PC-9 (cell line): ENCODE measurements at places on chromosomes 7 and 10. TPM values are rescaled to one million over a fixed set of nuclear protein-coding genes. Genes with fewer than 3 reads are reported as not detected.

- H3K4me1 ChIP-seq: no peaks in the 10 kb centered on the region
- DNase-seq: no peak
- H3K27me3 ChIP-seq: no peaks in the 10 kb centered on the region
- no peaks in the 10 kb centered on the region for H3K36me3 ChIP-seq
- H3K27ac ChIP-seq: no peak overlapping the region
These were observed 260.7 kb upstream of the PRKCQ start for GRCh38 chr10:6840766-6841165.

- H3K36me3 ChIP-seq: peaks cover 49% of the 10 kb centered on the region
- no peak for DNase-seq
- peaks cover 17% of the 10 kb centered on the region for H3K4me1 ChIP-seq
- H3K27me3 ChIP-seq: no peaks in the 10 kb centered on the region
These were observed 29.3 kb downstream of the TNS3 start for GRCh38 chr7:47552621-47553020.

GRCh38 chr7:64872351-64873154, 30.5 kb upstream of the ZNF273 start:
- no peak for DNase-seq
- no peak overlapping the region for H3K27ac ChIP-seq
- H3K4me1 ChIP-seq: no peaks in the 10 kb centered on the region
- H3K36me3 ChIP-seq: no peaks in the 10 kb centered on the region
- peaks cover 99% of the 10 kb centered on the region for H3K27me3 ChIP-seq

- H3K4me1 ChIP-seq: no peaks in the 10 kb centered on the region
- no peak overlapping the region for H3K27ac ChIP-seq
- H3K27me3 ChIP-seq: no peaks in the 10 kb centered on the region
- H3K4me3 ChIP-seq: no peak overlapping the region
These were observed 49.0 kb downstream of the WNT2 start for GRCh38 chr7:117273814-117274225.

- no peak for DNase-seq
- H3K4me1 ChIP-seq: no peaks in the 10 kb centered on the region
- H3K4me3 ChIP-seq: no peak overlapping the region
- no peaks in the 10 kb centered on the region for H3K27me3 ChIP-seq
- H3K36me3 ChIP-seq: no peaks in the 10 kb centered on the region
These were observed 6.1 kb upstream of the CYP26C1 start for GRCh38 chr10:93054486-93054885.

GRCh38 chr7:95592570-95592969, 3.7 kb downstream of the PDK4 start:
- peaks cover 13% of the 10 kb centered on the region for H3K4me1 ChIP-seq
- no peak overlapping the region for H3K4me3 ChIP-seq
- DNase-seq: no peak

DNA sequence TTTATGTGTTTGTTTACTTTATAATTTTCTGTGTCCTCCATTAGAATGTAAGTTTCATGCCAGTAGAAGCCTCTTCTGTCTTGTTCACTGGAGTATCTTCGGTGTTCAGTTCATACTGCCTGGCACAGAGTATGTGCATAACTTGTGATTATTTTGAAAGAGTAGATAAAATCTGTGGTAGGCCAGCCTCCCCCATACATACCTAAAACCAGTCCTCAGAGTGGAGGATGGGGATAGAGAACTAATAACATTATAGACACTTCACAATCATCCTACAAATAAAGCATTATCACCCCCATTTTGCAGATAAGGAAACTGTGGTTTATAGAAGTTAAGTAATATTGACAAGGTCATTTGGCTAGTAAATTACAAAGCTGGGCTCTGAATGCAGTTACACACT, 28.0 kb downstream of the VIM start:
- no peak overlapping the region for H3K27ac ChIP-seq
- no peaks in the 10 kb centered on the region for H3K27me3 ChIP-seq
- H3K36me3 ChIP-seq: no peaks in the 10 kb centered on the region
- DNase-seq: no peak

DNA sequence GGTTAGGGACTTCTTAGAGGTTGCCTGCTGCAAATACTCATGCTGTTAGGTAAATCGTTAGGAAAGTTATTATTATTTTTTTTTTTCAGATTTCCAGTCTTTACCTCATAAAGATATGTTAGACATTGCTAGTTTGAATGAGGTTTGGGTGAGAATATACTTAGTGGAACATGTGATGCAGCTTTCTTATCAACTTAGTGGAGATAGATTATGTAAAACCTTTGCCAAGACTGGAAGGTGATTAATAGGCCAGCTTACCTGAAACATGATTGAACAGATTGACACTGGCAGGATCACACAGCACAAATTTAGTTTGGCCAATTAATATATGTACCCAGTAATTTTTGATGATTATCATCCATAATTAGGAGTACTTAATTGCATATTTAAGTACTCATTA, 32.3 kb downstream of the ADD3 start:
- H3K36me3 ChIP-seq: no peaks in the 10 kb centered on the region
- no peak overlapping the region for H3K27ac ChIP-seq
- no peak overlapping the region for H3K4me3 ChIP-seq
- DNase-seq: no peak

DNA sequence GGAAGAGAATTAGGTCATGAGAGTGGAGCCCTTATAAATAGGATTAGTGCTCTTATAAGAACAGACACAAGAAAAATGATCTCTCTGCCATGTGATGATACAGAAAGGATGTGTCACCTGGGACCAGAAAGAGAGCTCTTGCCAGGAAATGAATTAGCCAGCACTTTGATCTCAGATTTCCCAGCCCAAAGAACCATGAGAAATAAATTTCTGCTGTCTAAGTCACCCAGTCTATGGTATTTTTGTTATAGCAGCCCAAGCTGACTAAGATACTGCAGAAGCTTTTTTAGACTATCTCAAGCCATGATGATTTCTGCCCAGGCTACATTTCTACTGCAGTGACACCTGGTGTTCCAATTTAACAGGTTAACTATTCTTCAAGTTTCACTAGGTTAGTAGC, 84.8 kb downstream of the RSU1 start:
- no peak overlapping the region for H3K27ac ChIP-seq
- H3K4me1 ChIP-seq: no peaks in the 10 kb centered on the region
- H3K36me3 ChIP-seq: no peaks in the 10 kb centered on the region
- no peaks in the 10 kb centered on the region for H3K27me3 ChIP-seq

DNA sequence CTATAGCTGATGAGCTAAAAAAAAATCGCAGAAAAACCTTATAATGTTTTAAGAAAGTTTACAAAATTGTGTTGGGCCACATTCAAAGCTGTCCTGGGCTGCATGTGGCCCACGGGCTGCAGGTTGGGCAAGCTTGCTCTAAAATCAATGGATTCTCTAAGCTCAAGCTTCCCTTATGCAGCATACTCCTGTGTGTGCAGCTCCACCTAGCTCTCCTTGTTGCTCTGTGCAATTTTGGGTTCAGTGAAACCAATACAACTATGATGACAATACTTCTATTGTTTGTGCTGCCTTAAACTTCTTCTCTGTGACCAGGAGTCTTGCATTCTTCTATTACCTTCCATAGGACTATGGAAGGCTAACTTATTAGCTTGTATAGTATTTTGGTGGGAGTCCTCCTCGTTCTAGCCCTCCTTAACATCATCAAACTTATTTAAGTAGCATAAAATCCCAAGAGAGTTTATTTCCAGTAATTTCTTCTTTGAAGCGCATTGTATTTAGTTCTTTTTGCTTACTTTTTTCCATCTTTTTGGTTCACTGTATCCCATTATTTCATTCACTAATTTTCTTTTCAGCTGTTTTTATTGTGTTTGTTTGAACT, 170.9 kb upstream of the SMIM30 start:
- H3K4me1 ChIP-seq: no peaks in the 10 kb centered on the region; the same call in 1 of the 2 replicates
- H3K27me3 ChIP-seq: no peaks in the 10 kb centered on the region
- H3K36me3 ChIP-seq: no peaks in the 10 kb centered on the region
- DNase-seq: no peak
- H3K27ac ChIP-seq: no peak overlapping the region

DNA sequence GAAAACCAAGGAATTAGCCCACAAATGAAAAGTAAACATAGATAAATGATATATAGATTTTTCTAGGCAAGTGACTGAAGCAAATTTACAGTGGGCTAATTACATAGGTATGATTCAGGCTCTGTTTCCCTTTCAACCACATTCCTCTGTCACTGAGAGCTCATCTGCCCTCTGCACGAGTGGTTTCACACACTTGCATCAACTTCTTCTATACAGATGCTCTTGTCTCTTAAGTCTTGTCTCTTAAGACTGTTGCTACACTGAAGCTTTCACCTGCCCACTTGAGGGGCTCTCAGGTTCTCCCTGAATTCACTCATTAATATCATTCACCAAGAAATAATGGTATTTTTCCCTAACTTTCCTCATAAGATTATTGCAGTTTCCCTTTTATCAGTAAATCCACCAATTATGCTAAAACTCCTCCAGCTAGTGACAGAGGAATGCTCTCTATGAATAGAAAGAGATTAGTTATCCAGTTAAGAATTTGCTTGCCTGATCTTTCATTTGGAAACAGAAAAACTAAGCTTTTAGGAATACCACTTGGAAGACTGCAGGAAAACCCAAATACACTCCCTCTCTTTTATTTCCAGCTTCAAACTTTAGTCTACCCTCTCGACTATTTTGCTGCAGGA, 95.7 kb downstream of the ELAPOR2 start:
- H3K27me3 ChIP-seq: no peaks in the 10 kb centered on the region
- H3K4me3 ChIP-seq: no peak overlapping the region
- DNase-seq: no peak
- H3K27ac ChIP-seq: no peak overlapping the region

GRCh38 chr7:469563-469961, 50.1 kb downstream of the PDGFA start:
- no peaks in the 10 kb centered on the region for H3K4me1 ChIP-seq
- no peak overlapping the region for H3K4me3 ChIP-seq
- no peak for DNase-seq
- H3K27ac ChIP-seq: no peak overlapping the region
- peaks cover 9% of the 10 kb centered on the region for H3K27me3 ChIP-seq
- no peaks in the 10 kb centered on the region for H3K36me3 ChIP-seq

DNA sequence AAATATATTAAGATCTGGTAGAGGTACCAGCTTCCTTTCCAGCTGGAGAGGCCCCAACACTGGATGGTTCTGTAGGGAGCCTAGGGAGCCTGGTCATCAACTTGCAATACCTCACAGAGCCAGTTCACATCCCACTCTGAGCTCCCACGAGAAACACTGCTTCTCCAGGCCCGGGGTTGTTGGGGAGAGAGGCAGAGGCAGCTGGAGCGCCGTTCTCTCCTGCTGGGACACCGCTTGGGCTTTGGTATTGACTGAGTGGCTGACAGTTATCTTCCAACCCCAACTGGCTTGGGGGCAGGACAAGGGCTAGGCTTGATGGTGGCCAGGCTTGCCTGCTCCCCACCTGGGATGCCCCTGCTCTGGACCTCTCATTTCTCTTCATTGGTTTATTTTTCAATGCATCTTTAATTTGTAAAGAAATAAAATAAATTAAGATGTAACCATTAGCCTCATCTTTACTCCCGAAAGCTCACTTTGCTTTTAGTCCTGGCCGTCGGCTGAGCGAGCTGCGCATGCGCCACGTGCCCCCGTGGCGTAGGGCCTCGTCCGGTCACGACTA, 10.0 kb upstream of the CHCHD1 start:
- DNase-seq: no peak
- peaks cover 38% of the 10 kb centered on the region for H3K36me3 ChIP-seq
- H3K4me1 ChIP-seq: peaks cover 7% of the 10 kb centered on the region
- no peak overlapping the region for H3K27ac ChIP-seq
- no peaks in the 10 kb centered on the region for H3K27me3 ChIP-seq

GRCh38 chr7:154852205-154852604, 150.7 kb downstream of the PAXIP1 start:
- no peaks in the 10 kb centered on the region for H3K4me1 ChIP-seq
- peaks cover 94% of the 10 kb centered on the region for H3K27me3 ChIP-seq
- no peaks in the 10 kb centered on the region for H3K36me3 ChIP-seq

GRCh38 chr10:79098596-79099015, 29.8 kb downstream of the ZMIZ1 start:
- no peak overlapping the region for H3K4me3 ChIP-seq
- H3K27ac ChIP-seq: no peak overlapping the region
- H3K4me1 ChIP-seq: peaks cover 9% of the 10 kb centered on the region
- H3K36me3 ChIP-seq: no peaks in the 10 kb centered on the region
- no peak for DNase-seq

- no peaks in the 10 kb centered on the region for H3K36me3 ChIP-seq
- no peak for DNase-seq
- H3K4me3 ChIP-seq: no peak overlapping the region
- no peaks in the 10 kb centered on the region for H3K27me3 ChIP-seq
These were observed 133.4 kb downstream of the CUL2 start for GRCh38 chr10:34956756-34957155.

- H3K36me3 ChIP-seq: no peaks in the 10 kb centered on the region; the same call in 1 of the 2 replicates
- H3K27ac ChIP-seq: no peak overlapping the region
- H3K4me3 ChIP-seq: no peak overlapping the region
- no peaks in the 10 kb centered on the region for H3K4me1 ChIP-seq
- H3K27me3 ChIP-seq: no peaks in the 10 kb centered on the region
- no peak for DNase-seq
These were observed 54.2 kb downstream of the GUSB start for GRCh38 chr7:65927489-65928448.

CACNA2D1 gene
- total RNA-seq: 2.5 and 3.2 TPM in 2 replicates

TEX36 gene
- 1.1 and 1.2 TPM in 2 replicates for total RNA-seq

TBX20 gene
- total RNA-seq: 1.1 and 1.7 TPM in 2 replicates

SLC16A9 gene
- total RNA-seq: not detected in 2 replicates

ZNF398 gene
- total RNA-seq: 10.8 and 11.7 TPM in 2 replicates
